ENCODE measurements at places on chromosomes 4 and X.

DNA sequence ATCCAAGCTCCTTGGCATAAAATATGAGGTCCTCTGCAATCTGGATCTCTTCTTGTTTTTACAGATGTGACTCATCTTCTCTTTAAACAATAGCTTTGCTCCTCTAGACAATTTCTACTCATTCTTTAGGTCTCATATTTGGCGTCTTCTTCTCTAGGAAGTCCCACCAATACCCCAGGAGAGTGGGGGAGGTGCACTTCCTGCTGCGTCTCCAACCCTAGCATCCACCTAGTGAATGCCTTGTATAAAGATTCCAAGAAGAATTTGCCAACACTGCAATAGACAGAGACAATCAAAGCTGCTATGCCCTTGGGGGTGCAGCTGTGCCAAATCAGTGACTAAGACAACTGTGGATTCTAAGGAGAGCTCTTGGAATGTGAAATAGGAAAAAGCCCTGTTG lies 45.7 kb upstream of the SLC10A7 start:
- no peak for DNase-seq

GRCh38 chrX:117645639-117646038 lies 471.0 kb downstream of the KLHL13 start:
- DNase-seq = no peak

DNA sequence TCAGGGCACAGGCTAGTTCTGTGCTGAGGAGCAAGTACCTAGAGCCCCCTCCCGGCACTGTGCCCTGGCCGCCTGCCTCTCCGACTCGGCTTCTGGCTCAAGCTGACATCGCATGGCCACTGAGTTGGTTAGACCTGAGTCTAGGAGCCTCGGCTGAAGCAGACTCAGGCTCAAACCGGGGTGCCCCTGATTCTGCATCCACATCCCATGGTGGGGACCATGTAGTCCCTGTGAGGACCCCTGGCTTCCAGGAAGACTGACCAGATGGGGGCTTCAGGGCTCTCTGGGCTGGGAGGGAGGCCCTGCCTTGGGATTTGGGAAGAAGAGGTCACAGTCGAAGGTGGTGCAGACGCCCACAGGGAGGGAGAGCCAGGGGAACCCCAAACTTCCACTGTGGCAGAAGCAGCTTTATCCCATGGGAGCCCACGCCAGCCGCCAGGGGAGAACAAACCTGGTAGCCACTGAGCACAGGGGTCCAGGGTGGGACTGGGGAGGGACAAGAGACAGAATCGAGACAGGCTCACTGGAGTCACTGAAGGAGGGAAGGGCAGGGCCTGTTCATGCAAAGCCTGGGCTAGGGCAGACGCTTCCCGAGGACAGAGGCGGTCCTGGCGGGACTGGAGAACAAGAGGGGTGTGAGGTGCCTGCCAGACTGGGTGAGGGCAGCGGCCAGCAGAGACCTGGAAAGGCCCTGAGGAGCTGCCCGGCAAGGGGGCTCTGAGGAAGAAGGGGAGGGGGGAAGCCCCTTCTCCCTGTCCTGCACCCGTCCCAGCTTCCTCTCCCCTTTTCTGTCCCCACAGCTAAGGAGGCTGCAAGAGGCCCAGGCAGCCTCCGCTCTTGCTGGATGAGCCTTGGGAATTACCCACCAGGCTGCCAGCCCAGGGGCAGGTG lies 1.1 kb downstream of the PDE6B start:
- DNase-seq = no peak

DNA sequence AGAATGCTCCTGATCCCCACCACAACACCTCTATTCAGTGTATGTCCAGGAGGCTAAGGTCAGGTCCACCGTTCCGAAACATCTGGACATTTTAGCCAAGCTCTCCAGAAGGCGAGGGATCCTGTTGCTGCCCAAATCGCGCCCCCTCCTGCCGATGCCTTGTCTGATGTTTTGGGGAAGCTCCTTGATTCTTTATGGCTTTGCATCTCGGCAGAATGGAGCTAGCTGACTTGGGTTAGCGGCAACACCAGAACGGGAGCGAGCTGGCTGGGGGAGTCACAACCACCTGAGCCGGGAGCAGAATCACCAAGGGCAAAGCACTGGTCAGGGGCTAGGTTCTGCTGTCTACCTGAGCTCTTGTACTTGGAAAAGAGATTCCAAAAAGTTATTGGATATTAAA lies 6.6 kb upstream of the POU3F4 start:
- no peak for DNase-seq

GRCh38 chr4:188439641-188440311 lies 300.5 kb downstream of the TRIML1 start:
- no peak for DNase-seq

Data from HS-27A (cell line).